Sciatic nerve (tissue), 2 donors: ENCODE measurements at places on chromosomes 5 and 9. TPM values are rescaled to one million over a fixed set of nuclear protein-coding genes. Genes with fewer than 3 reads are reported as not detected.

AFAP1L1 gene
- 54.8 TPM for total RNA-seq

P4HA2 gene
- 26.9 TPM for total RNA-seq

- no peak for DNase-seq
Observed at GRCh38 chr5:13921578-13921977, 22.9 kb downstream of the DNAH5 start.

MAPKAP1 gene
- 54.6 TPM for total RNA-seq

DNA sequence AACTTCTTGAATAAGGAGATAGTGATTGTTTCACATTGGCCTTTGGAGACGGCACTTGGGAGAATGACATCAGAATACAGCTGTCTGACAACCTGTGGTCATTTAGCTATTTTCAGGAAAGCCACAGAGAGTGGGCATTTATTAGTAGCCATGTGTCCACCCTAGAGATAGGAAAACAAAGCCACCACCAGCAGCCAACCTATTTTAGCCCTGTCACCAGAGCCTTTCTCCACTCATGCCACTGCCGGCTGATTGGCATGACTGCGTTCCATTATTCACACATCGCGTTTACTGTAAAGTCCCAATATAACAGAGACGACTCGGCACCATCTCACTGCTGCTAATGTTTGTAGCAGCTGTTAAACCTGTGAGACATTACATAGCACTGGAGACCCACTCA, 330.1 kb downstream of the NDUFS4 start:
- no peak for DNase-seq

DNA sequence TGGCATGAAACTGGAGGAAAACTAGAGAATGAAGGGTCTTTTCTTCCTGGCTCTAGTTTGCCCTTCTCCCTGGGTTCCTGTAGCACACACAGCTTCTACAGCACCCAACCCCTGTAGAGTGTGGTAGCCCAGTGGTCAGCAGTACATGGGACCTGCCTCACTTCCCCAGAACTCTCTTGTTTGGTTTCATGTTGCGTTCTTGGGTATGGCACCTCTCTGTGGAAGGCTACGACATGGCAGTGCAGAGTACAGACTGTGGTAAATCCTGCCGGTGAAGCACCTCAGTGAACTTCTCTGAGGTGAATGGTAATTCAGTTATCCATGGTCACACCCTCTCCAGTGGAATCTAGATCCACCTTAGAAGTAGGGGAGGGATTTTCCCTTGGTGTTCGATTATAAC, 105.5 kb downstream of the TLR4 start:
- DNase-seq: no peak

- peak; percentile 62 for DNase-seq
Observed at GRCh38 chr9:113187929-113188595, 33.0 kb downstream of the FKBP15 start.

DNA sequence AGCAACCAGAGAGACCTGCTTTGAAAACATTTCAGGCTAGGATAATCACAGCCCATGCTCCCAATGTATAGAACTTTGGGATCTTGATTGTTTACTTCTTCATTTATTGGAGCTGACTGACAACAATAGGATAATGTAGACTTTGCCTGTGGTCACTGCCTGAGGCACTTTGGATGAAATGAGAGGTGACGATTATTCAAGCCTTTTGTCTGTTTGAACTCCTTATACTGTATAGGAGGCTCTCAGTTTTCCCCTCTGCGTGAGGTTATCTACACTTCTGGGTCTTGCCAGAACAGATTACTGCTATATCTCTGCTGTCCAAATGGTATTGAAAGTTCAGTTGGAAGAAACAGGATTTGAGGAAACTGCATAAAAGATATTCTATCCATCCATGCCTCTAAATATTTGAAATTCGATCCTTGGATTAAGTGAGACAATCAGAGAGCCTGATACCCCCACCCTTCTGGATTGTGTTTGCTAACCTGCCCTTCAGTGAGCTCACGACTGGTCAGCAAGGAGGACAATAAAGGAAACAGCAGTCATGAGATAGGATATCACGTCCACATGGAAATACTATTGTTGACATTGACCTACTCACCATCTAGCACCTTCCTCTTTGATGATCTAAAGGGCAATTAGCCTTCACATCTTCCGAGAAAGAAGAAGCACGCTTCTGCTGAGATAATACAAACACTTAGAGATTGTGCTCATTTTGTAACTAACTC, 98.1 kb downstream of the DOCK8 start:
- DNase-seq: no peak
